ENCODE measurements at places on chromosomes 5 and 9.

GRCh38 chr9:94584555-94584954 is 9.1 kb downstream of the FBP2 start:
- no peak for DNase-seq

- no peak for DNase-seq
Measured at GRCh38 chr9:94825611-94825958, 99.1 kb downstream of the AOPEP start.

DNA sequence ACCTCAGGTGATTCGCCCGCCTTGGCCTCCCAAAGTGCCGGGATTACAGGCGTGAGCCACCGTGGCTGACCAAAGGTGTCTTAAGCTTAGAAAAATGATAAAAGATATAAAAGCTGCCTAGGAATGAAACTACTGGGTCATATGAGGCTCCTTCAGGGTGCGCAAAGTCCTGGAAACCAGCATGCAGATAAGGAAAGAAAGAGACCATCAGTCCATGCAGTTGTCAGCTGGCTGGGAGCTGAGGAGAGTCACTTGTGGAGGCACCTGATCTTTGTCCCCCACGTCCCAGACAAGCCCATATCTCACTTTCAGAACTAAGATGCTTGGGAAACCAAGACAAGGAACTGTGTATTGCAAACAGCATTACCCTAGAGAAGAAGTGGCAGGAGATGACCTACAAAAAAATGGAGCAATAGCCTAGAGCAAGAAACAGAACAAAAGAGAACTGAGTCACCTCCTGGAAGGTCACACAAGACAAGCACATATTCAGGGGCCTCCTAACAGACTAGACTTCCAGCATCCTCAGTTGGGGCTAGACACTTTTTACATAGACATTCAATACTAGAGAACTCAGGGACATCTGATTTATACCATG is 2.8 kb upstream of the CCDC125 start:
- DNase-seq: no peak

- DNase-seq: no peak
Measured at GRCh38 chr9:81562231-81563019, 126.9 kb downstream of the TLE1 start.

GRCh38 chr5:111697881-111698757 is 58.9 kb downstream of the NREP start:
- DNase-seq: no peak

- DNase-seq: peak; percentile 44
Measured at GRCh38 chr5:173671121-173671949, 54.9 kb upstream of the BOD1 start.

- DNase-seq: no peak
Measured at GRCh38 chr5:163105456-163105855, 331.9 kb upstream of the CCNG1 start.

- no peak for DNase-seq
Measured at GRCh38 chr9:86039991-86040860, 59.1 kb downstream of the GOLM1 start.

DNA sequence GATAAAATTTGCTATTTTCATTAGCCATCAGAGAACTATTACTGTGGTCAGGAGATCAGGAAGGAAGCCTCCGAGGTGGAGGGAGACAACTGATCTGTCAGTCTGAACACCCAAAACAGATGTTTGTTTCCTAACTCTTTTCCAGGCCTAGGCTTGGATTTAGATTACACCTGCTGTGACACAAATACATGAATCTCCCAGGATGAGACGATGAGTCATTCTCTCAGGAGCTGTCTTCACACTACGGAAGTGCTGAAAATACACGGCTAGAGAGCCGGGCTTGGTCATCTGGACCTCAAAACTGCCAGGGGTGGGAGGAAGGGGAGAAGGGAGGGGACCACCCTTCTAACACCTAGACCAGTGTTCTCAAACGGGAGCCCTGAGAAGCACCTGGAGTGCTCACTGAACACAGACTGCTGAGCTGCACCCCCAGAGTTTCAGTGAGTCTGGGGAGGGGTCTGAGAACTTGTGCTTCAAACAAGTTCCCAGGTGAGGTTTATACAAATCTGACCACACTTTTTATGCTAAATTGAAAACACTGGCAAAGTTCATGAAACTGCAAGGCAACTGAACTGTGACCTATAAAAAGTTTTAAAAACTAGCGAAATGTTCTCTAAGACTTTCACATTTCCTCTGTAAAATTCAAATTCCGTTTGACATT is 80.3 kb upstream of the EQTN start:
- DNase-seq: no peak

DNA sequence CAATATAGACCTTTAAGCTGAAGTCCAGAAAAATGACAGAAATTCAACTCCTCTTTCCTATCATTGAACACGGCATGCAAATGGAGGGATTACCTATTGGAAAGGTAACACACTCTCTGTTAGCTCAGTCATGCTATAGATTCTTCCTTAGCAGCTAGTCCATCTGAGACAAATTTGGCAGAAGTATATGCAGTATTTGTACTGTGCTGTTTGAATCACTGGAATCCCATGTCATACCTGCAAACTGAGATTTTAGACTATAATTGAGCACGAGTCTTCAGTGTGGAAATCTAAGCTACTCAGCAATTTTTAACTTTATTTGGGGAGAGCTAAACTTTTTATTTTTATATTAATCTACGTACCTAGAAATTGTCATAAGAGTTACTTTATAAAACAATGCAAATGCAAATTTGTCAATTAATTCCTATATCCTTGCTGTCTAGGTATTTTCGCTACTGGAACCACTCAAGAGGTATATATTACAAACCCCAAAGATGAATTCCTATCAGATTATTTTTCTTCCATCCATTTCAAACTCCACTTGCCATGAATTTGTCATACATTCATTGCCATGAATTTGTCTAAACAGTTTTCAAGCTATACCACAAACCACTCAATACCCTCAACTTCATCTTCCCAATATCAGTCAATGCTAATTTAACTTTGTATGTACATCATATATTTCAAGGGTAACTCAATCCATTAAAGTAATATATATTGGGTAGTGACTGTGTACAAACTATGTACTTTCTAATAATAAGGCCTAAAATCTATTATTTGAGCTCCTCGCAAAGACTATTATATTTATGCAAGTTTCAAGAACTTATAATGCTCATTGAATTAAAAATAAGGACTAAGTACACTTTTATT is 224.8 kb downstream of the MEF2C start:
- DNase-seq: no peak

- no peak for DNase-seq
Measured at GRCh38 chr5:96408210-96408777, 24.8 kb downstream of the PCSK1 start.

- no peak for DNase-seq
Measured at GRCh38 chr9:84862308-84862707, 192.8 kb downstream of the NTRK2 start.

DNA sequence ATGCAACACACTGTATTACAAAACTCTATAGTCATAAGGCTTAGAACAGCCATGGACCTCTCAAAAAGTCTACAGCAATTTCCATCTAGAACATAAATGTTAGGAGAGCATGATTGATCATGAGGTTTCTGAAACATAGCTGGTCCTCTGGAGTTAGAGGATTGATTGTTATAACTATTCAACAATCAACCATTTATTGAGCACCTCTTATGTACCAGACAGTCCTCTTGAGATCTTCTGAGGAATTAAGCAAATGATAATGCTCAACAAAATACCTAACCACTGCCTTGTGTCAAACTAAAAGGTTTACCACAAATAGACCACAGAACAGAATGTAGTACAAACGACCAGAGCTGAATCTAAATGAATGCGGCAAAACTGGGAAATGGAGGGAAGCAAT is 3.4 kb upstream of the AGTPBP1 start:
- DNase-seq: no peak

- no peak for DNase-seq
Measured at GRCh38 chr5:40441733-40442132, 238.0 kb upstream of the PTGER4 start.

- no peak for DNase-seq
Measured at GRCh38 chr5:179126506-179126991, 66.4 kb downstream of the ZNF354C start.

DNA sequence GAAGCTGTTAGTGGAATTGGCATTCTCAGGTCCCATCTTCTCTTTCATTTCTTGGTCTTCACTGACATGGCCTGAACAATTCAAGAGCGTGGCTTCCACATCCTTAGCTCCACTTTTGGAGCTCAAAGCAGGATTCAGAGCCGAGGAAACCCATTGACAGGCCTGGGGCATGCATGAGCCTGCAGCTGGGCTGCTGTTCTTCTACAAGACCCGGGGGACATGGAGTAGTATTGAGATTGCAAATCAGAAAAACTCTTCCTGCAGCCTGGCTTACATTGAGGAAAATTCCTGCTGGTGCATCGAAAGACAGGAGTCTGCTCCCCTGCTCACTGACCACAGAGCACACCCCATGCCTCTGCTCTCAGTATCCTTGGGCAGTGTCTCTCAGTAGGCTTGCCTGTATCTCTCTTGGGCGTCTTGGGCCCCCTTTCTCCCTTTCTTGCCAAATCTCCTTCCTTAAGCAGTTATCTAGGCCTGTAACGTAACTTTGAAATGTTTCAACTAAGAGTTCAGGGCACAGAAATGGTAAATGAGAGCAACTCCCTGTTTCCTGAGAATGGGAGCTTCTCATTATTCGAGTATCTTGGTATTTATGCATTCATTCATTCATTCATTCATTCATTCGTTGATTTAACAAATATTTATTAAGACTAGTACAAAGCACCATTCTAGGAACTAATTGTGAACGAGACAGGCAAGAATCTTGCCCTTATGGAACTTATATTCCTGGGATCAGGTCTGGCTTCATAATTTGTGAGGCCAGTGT is 603.6 kb upstream of the CLINT1 start:
- no peak for DNase-seq

Measured in K562 (cell line).